ENCODE measurements at places on chromosomes 11 and 22. TPM values are rescaled to one million over a fixed set of nuclear protein-coding genes. Genes with fewer than 3 reads are reported as not detected.

GRCh38 chr11:45181193-45181888 is 34.9 kb downstream of the PRDM11 start:
- peaks cover 47% of the 10 kb centered on the region for H3K4me1 ChIP-seq
- no peaks in the 10 kb centered on the region for H3K36me3 ChIP-seq
- peak overlapping the region; percentile 60 for H3K4me3 ChIP-seq
- peak overlapping the region; percentile 88 for H3K27ac ChIP-seq
- no peaks in the 10 kb centered on the region for H3K27me3 ChIP-seq

The CHRNA10 gene
- total RNA-seq = 0.77 TPM

The ZNF280B gene
- 0.58 TPM for total RNA-seq

GRCh38 chr11:116424615-116425261 is 348.0 kb downstream of the BUD13 start:
- H3K27ac ChIP-seq = no peak overlapping the region
- no peak for DNase-seq
- H3K36me3 ChIP-seq = no peaks in the 10 kb centered on the region
- H3K4me3 ChIP-seq = no peak overlapping the region

DNA sequence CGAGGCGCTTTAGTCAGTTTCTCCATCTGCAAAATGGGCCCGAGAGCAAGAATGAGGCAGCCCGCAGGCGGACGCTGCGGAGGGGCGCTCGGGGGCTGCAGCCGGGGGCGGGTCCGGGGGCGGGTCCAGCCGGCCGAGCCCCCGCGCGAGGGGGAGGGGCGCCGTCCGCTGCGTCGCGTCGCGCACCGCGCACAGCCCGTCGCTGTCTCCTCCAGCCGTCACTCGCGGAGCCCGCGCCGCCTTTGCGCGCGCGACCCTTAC is 282 bp downstream of the PC start:
- no peak overlapping the region for H3K27ac ChIP-seq
- peak overlapping the region; percentile 80 for H3K4me3 ChIP-seq
- no peaks in the 10 kb centered on the region for H3K27me3 ChIP-seq
- H3K4me1 ChIP-seq = peaks cover 14% of the 10 kb centered on the region
- no peaks in the 10 kb centered on the region for H3K36me3 ChIP-seq
- no peak for DNase-seq

- no peaks in the 10 kb centered on the region for H3K27me3 ChIP-seq
- H3K36me3 ChIP-seq = no peaks in the 10 kb centered on the region
- H3K4me1 ChIP-seq = peaks cover 9% of the 10 kb centered on the region
- H3K27ac ChIP-seq = peak overlapping the region; percentile 37
- H3K4me3 ChIP-seq = no peak overlapping the region
- DNase-seq = peak; percentile 69
Measured at GRCh38 chr11:125224391-125225021, 60.0 kb downstream of the PKNOX2 start.

DNA sequence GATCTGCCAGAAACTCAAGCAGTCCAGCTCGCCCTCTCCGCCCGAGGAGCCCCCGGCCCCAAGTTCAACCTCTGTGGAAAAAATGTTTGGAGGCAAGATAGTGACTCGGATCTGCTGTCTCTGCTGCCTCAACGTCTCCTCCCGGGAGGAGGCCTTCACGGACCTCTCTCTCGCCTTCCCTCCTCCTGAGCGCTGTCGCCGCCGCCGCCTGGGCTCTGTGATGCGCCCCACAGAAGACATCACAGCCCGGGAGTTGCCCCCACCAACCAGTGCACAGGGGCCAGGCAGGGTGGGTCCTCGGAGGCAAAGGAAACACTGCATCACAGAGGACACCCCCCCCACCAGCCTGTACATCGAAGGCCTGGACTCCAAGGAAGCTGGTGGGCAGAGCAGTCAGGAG is 20.8 kb downstream of the USP35 start:
- peaks cover 33% of the 10 kb centered on the region for H3K36me3 ChIP-seq
- no peaks in the 10 kb centered on the region for H3K27me3 ChIP-seq
- H3K27ac ChIP-seq = no peak overlapping the region
- H3K4me3 ChIP-seq = no peak overlapping the region
- peaks cover 8% of the 10 kb centered on the region for H3K4me1 ChIP-seq

DNA sequence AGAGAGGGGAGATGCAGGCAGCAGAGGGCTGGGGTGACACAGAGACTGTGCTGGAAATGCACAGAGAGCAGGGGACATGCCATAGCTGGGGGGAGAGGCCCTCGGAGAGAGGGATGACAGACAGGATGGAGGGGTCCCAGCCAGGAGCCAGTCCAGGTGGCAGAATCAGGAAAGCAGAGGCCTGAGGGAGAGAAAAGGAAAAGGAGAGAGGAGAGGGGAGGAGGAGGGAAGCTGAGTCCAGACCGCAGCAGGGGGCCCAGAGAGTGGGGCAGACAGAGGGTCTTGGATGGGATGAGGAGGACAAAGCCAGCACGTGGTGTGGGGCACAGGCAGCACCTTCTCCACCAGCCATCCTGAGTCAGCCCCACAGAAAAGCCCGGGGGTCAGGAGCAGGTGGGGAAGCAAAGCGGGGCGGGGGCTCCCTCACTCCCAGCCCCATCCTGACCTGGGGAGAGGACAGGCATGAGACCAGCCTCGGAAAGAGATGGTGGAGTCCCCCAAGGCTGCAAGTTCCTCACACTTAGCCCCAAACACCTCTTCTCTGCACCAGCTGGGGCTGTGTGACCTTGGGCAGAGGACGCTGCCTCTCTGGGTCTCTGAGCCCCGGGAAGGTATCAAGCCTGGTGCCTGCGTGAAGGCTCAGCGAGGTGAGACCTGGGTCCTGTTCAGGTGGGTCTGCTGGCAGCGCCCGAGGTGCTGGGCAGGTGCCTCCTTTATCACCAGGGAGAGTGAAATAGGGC is 48.0 kb downstream of the IGLL1 start:
- no peak for DNase-seq
- H3K27ac ChIP-seq = no peak overlapping the region
- peaks cover 2% of the 10 kb centered on the region for H3K4me1 ChIP-seq
- H3K27me3 ChIP-seq = no peaks in the 10 kb centered on the region
- H3K4me3 ChIP-seq = no peak overlapping the region
- H3K36me3 ChIP-seq = no peaks in the 10 kb centered on the region

- no peaks in the 10 kb centered on the region for H3K36me3 ChIP-seq
- no peak for DNase-seq
- H3K27ac ChIP-seq = no peak overlapping the region
- no peaks in the 10 kb centered on the region for H3K27me3 ChIP-seq
Measured at GRCh38 chr11:8228231-8228630, 35.4 kb downstream of the LMO1 start.

The IGLL5 gene
- total RNA-seq = not detected

Measured in heart left ventricle (tissue), 16 donors.